Stimulated activated CD8-positive, alpha-beta memory T cell treated with anti-CD3 and anti-CD28 coated beads, Interleukin-4, amount 100 ng/mL, for 48 hours (primary cell): ENCODE measurements at places on chromosomes 3 and 15.

DNA sequence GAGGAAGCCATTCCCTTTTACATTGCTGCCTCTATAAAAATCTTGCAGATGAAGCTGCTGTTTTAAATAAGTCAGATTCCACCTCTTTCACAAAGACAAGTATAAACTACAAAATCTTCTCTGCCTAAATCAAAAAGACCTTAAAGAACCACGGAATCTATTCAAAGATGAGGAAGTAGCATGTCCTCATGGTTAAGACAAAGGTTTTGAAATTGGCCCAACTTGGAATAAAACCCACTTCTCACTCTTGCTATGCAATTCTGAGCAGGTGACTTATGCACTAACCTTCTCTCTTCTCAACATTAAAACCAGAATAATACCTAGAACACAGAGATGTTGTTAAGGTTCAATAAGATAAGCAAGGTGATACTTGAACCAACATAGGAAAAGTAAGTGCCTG, 97.6 kb downstream of the FOXP1 start:
- no peak for DNase-seq

DNA sequence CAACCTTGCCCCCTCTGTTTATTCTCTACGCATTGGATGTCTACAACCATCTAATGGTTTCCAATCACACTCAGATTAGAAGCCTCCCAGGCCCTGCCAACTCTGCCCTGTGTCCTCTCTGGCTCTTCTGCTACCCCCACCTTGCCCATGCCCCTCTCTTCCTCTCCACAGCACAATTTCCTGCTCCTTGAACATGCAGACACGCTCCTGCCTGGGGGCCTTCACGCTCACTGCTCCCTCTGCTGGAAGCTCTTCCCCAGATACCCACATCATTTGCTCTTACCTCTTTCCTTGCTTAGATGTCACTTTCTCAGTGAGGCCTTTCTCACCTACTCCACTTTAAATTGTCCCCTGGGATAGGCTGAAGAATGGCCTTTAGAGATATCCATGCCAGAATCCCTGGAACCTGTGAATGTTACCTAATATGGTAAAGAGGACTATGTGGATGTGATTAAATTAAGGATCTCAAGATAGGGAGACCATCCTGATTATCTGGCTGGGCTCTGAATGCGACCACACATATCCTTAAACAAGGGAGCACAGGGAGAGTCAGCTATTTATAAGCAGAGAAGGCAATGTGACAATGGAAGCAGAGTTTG, 9.9 kb downstream of the KY start:
- DNase-seq: no peak

GRCh38 chr3:190877925-190878324, 15.4 kb upstream of the GMNC start:
- DNase-seq: peak; percentile 54

DNA sequence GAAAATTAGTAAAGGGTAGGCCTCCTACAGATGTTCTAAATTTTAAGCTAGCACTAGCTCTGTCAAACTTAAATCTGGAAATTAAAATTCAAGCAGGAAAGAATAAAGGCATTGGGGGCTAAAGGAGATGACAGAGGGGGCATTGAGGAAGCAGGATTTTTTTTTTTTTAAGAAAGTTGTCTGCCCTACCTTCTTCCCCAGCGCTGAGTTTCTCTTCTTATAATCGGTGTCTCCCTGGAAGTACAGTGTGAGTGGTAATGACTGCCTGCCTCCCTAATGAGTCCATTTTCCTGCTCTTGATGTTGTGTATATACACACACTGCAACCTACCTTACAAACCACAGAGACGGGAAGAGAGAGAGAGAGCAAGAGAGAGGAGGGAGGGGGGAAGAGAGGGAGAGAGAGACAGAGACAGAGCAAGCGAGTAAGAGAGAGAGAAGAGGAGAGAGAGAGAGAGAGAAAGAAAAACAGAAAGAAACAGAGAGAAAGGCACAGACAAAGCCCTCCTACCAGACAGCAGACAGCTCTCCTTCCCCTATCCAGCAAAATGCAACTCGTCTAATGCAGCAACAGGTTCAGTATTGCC, 47.0 kb downstream of the ZBTB20 start:
- no peak for DNase-seq

- DNase-seq: no peak
These were observed 6.2 kb downstream of the TSC22D2 start for GRCh38 chr3:150414258-150414657.

- DNase-seq: no peak
These were observed 115.0 kb upstream of the ABHD17C start for GRCh38 chr15:80580106-80580505.

GRCh38 chr15:51793521-51794305, 35.7 kb upstream of the TMOD3 start:
- no peak for DNase-seq

DNA sequence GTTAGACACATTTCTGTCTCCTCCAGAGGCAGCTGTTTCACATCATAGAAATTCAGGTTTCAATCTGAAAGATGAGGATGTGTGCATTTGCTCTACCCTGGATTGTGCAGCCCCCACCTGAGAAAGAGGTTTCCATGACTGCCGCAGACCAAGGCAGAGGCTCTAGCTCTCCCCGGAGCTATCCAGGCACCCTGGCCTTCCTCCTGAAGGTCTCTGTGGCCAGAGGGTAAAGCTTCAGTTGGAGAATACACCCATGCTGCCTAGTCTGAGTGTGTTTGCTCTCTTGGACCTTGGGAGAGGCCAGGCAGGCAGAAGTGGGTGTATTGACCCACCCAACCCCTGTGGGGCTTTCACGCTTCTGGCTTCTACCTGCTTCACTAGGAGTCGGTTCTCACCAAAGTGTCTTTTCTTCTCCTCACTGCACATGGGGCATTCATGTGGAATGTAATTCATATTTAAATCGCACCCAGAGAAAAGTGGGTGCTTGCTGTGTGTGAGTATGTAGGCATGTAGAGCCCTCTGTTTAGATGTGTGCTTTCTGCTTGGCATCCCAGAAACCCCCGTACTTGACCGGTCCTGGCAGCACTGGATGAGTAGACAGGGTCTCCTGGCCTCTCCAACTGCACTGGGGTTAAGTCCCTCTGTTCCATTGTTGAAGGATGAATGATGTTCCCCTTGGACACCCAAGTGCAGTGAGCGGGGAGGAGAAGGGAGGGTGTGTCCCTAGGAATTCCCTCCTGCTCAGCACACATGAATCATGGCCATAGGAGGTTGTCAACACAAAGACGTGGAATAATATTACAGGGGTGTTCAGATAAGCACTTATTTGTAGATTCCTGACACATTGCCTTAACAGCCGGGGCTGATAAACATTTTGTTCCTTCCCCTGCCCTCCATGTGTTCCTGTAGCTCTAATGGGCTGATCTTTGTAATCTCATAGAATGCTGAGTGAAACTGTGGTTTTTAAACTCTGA, 20.3 kb upstream of the RAB6B start:
- no peak for DNase-seq

- DNase-seq: no peak
These were observed 37.1 kb downstream of the SLC12A8 start for GRCh38 chr3:125175295-125176078.

- DNase-seq: no peak
These were observed 262.6 kb downstream of the TBC1D5 start for GRCh38 chr3:17479681-17480405.

GRCh38 chr3:143672396-143673165, 175.7 kb downstream of the SLC9A9 start:
- no peak for DNase-seq

GRCh38 chr3:43255662-43256061, 30.7 kb upstream of the SNRK start:
- DNase-seq: no peak

- DNase-seq: no peak
These were observed 62.1 kb upstream of the CCDC54 start for GRCh38 chr3:107315141-107315540.

- DNase-seq: no peak
These were observed 28.1 kb downstream of the NKIRAS1 start for GRCh38 chr3:23888617-23889228.

DNA sequence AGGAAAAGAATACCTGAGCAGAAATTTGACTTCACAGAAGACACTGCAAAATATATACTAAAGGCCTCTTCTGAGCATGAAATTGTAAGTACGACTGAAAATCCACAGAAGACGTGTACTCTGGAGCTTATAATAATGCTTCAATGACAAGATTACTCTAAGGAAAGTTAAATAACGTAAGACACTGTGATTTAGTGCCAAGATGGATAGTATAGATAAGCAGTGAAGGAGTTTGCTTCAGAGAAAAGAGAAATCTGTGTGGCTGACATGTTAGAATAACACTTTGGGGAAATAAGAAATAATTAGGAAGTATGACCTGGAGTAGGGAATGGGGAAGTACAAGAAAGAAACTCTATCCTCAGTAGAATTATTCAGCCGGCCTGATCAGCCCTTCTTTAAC, 28.9 kb downstream of the ALDH1A2 start:
- DNase-seq: no peak
